ENCODE measurements at places on chromosomes 3 and 15.

DNA sequence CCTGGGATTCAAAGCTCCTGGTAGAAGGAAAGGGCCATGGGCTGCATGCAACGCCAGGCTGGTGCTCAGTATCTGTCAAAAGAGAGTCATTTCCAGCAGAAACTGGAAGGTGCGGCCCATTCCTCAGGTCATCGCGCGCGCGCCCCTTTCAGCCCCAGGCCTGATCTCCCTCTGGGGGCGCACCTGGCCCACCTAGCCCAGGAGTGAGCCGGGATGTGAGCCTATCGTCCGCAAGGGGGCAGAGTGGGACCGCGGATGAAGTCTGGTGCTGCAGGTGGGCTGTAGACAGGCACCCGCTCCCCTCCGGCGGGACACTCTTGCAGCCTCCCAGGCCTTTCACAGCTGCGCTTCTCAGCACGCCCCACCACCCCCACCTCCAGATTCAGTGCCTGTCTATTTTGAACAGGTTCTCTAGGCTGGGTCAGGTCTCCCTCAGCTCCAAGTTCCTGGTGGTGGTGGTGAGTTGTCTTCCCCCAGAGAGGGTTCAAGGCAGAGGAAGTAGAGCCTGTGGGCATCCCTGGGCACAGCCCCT, 5.8 kb upstream of the RPL29 start:
- DNase-seq, result peak; percentile 93

- no peak for DNase-seq
Measured at GRCh38 chr15:89363133-89363532, 28.5 kb upstream of the POLG start.

DNA sequence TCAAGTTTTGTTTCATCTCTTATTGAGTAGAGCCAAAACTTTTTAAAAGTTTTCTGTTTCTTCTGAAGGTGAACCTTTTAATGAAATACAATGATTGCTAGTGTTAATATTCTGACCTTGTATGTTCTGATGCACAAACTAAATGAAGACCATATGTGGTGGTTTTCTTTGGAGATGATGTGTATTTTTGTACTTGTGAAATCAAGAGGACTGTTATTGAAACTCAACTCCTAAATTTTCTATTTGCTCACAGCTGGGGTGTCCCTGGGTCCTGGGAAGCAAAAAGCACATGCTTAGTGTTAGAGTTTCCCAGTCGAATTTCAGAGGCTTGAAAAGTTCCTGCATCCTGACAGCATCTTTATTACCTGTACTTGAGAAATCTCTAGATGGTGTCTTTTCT, 1185.8 kb upstream of the ALCAM start:
- no peak for DNase-seq

DNA sequence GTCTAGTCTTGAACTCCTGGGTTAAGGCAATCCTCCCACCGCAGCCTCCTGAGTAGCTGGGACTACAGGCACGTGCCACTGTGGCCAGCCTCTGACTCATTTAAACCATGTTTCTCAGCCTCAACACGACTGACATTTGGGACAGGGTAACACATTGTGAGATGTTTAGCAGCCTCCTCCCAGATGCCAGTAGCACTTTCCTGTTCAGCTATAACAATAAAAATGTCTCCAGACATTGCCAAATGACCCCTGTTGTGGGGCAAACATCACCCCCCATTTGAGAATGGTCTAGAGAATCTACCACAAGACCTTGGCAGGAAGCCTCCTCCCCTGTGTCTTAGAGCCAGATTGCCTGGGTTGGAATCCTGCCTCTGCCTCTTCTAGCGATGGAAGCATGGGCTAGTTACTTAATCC, 8.4 kb downstream of the TMEM40 start:
- DNase-seq, result no peak

GRCh38 chr3:174440741-174441587, 418.2 kb upstream of the NAALADL2 start:
- peak; percentile 4 for DNase-seq

DNA sequence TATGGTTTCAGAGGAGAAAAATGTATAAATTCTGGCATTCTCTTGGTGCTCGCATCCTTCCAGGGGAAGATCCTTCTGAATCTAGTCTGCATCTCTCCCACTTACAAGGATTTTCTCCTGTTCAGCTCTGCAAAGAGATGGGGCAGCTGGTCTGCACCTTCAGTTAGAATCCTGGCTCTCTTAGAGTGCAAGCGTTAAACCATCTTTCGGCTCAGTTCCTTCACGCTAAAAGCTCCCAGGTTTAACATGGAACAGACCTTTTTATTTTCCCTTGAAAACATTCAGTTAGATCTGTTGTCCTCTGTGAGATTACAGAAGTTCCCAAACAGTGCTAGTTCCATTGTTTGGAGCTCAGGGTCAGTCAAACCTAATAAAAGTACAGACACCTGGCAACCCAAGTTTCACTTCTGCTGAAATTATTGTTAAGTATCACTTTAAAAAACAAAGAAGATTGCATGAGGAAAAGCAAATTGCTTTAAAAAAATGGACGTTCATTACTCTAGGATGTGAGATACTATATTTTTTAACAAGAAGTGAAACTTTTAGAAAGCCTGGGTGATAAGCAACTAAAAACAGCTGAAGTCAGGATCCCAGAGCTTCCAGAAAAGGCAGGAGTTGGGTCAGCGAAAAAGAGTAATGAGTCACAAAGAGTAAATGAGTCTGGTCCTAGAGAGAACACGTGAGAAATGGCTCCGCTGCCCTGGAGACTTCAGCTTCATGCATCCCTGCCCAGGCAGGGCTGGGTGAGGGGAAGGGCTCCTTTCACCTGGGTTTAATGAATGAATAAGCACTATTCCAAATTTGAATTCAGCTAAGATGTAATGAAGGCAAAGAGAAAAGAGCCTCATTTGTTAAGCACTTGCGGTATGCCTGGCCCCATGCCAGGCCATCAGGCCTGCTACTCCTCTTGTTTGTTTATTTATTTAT, 63.3 kb downstream of the ABTB1 start:
- no peak for DNase-seq

DNA sequence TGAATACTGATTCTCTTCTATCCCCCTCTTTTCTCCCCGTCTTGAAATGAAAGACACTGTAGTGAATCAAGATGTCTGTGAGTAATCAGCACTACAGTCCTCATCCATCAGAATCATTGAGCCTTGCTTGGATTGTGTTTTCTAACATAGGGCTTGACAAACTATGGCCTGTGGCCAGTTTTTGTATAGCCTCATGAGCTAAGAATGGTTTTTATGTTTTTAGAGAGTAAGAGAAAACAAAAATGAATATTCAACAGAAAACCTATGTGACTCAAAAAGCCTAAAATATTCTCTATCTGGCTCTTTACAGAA, 55.2 kb downstream of the PPM1L start:
- no peak for DNase-seq

DNA sequence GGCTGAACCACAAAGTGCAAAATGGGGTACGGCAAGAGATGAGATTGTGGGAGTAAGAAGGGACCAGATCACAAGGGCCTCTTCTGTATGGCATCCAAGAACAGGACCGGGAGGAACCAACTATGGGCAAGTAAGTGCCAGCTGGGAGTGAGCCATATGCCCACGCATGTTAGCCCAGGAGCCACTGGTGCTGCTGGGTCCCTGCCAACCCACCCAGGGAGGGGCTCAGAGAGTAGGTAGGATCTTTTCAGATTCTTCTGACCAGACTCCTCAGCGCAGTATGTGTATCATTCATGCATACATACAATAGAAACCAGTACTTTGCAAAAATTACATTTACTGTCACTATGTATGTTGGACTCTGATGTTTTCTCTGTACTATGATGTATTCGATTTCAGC, 54.0 kb downstream of the RAB11A start:
- no peak for DNase-seq

DNA sequence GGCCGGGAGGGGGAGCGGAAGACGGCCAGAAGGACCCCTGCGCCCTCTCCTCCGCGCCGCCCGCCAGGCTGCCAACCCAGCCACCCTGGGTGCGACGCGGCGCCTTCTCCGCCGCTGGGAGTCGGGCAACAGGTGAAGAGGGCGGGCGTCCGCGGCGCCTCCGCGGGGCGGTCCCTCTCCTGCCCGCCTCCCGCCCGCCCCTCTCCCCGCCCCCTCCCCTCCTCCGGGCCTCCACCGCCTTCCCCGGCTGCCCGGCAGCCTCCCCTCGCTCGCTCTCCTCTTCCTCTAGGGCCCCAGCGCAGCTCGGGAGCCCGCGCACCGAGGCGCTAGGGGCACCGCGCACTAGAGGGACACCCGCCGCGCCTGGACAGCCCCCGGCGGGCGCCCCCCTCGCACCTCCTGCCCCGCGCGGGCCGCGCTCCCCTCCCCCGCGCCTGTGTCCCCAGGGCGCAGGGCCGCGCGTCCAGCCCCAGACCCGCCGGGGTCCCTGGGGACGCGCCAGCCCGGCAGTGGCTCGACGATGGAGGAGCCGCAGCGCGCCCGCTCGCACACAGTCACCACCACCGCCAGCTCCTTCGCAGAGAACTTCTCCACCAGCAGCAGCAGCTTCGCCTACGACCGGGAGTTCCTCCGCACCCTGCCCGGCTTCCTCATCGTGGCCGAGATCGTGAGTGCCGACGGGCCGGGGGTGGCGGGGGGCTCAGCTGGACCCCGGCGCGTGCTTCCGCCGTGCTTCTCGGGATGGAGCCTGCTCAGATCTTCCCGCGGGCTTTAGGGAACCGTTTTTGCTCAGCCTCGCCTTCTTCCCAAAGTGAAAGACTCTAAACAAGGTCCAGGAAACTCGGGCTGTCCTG, at the start of gene CMTM8:
Gene CMTM8, plus strand, starts transcription at position 228 of the 854 bp plus-strand sequence. Its CDS starts 293 bp downstream, at position 521.
- DNase-seq, result no peak

DNA sequence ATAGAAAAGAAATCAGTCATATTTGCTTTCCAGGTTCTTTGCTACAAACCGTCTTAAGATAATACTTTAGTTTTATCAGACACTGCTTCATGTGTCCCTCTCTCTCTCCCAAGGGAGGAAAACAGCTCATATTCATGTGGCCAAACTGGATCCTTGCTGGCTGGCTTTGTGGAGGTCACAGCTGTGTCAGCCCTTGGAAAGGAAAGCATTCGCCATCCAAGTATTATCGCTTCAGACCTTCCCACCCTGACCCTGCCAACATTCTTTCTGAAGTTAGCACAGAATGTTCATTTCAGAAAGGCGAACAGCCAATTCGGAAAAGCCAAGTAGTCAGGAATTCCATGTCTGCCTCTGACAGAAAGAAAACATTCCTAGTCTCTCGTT, 213.6 kb downstream of the FEZF2 start:
- no peak for DNase-seq

DNA sequence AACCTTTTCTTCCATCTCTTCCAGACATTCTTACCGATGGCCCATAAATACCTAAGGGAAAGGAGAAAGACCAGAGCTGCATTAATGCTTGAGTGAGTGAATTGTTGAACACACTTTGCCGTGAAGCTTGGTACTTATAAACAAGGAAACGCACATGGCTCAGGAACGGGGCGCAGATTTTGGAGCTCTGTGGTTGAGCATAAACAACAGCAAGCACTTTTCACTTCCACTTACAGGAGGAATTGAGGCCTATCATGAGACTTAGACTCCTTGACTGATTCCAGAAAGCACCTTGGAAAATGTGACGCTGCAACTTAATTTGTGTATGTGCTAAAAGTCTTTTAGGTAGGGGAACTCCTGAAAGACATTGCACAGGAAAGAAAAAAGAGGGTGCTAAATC, 197.5 kb upstream of the FEZF2 start:
- no peak for DNase-seq

GRCh38 chr15:41756198-41756597, 18.1 kb upstream of the MAPKBP1 start:
- DNase-seq, result no peak

DNA sequence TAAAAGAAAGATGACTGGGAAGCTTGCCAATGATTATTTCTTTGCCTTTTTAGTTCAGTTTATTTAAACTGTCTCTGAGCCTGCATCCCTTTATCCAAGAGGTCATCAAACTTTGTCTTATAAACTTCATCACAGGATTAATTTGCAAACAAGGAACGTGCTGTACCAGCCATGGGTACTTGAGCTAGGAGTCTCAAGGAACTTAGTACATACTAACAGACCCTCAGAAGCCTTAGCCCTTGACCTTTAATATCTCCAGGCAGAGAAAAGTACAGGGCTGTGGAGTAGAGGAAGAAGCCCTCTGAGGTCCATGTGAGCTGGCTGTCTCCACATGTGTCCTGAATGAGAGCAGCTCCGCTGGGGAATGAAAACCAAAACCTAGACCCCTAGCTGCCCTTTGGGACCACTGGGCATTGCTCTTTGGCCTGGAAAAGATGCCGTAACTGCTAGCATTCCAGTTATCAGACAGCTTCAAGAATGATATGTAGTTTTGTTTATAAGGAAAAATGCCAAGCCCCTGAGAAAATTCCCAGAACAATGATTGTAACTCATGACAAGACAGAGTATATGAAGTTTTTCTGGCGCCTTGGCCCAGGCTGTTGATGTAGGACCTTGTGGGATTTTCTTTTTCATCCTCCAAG, 92.1 kb downstream of the ASB7 start:
- DNase-seq, result no peak

DNA sequence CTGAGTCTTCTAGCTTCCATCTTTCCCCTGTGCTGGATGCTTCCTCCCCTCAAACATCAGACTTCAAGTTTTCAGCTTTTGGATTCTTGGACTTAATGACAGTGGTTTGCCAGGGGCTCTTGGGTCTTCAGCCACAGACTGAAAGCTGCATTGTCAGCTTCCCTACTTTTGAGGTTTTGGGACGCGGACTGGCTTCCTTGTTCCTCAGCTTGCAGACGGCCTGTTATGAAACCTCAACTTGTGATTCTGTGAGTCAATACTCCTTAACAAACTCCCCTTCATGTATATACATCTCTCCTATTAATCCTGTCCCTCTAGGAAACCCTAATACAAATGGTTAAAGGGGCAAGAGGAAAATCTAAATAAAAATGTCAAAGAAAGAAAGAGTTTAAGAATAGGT, 100.1 kb downstream of the ABI3BP start:
- no peak for DNase-seq

Data from GM19239 (cell line).